ENCODE measurements at places on chromosomes 5 and 9. TPM values are rescaled to one million over a fixed set of nuclear protein-coding genes. Genes with fewer than 3 reads are reported as not detected.

Gene GABRA6
- total RNA-seq = not detected

Gene LHX2
- not detected for total RNA-seq

Gene SLC6A7
- not detected for total RNA-seq

Gene FGF10
- not detected for total RNA-seq

Gene FAM221B
- total RNA-seq = 0.07 TPM

Gene MEF2C
- 9.6 TPM for total RNA-seq

Gene S100Z
- 0.32 TPM for total RNA-seq

Gene DEPDC1B
- 14.7 TPM for total RNA-seq

Gene C9
- total RNA-seq = not detected

GRCh38 chr5:36373527-36374086 lies 71.9 kb upstream of the RANBP3L start:
- DNase-seq = no peak

- DNase-seq = peak; percentile 84
Measured at GRCh38 chr9:37464426-37465248, 613 bp downstream of the ZBTB5 start.

GRCh38 chr9:1073497-1073896 lies 23.3 kb downstream of the DMRT2 start:
- no peak for DNase-seq

GRCh38 chr5:126746290-126746689 lies 30.6 kb upstream of the LMNB1 start:
- DNase-seq = no peak

DNA sequence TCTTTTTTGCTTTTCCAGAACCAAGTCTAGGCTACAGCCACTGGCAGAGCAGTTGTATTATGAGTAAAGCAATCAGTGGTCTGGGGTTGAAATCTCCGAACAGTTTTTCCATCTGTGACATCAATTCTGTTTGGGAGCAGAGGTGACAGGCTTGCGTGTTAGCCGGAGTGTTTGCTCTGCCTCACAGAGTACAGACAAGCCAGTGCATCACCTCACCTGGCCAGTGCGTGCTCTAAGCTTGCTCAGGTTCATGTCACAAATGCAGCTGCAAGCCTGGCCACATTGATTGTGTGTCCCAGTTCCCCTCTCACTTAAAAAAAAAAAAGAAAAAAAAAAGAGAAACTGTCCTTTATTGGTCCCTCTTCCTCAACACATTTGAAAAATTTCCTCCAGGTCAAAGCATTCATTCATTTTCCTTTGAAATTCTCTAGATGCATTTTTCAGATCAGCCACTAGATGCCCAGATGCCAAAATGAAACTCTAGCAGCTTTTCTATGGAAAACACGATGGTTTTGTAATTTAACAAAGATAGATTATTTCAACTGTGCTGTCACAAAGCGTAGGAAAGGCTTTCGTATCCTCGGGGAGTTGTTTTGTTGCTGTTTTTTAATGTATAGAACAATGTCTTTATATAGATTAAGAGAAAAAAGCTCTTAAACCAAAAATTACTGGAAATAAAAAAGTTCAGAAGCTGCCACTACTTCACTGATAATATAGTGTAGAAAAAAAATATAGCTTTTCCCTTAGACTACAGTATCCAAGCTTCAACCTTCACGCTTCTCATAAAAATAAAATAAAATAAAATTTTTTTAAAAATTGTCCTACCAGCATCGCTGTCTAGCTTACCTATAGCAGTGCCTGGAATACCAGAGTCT lies 585.5 kb downstream of the TLE1 start:
- no peak for DNase-seq

- no peak for DNase-seq
Measured at GRCh38 chr5:82421119-82421518, 143.0 kb upstream of the RPS23 start.

DNA sequence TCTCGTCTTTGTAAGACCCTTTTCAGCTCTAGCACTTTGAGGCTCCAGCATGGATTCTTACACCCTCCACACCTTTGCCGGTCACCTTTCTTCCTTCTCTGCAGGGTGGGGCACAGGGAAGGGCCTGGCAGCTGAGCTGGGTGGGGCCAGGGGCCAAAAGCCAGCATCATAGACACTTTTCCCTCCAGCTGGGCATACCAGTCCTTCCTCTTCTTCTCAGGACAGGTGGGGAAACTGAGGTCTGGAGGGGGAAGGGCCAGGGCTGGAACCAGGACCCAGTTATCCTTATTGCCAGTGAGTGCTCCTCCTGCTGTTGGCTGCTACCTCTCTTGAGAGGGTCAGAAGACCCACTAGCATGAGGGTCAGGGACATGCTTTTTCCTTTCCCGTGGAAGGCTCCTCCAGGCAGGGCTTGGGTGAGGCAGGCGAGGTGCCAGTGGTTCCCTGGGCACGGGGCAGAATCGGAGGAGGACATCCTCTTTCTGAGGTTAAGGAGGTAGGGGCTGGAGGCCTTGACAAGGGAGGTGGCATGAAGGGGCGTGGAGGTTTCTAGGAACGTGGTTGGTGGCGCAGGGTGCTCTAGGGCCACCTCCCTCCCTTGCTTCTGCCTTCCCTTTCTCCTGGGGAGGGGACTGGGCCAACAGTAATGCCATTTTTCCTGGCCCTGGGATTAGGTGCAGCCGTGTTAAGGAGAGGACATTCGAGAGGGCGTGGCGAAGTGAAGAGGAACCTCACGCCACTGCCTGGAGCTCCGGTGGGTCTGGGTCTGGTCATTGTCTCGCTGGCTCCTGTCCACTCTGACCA lies at the start of gene NDST1:
NDST1 (plus strand) TSS at position 658 of the 803 bp plus-strand sequence. CDS start 13,124 bp downstream, outside the sequence.
- no peak for DNase-seq

- no peak for DNase-seq
Measured at GRCh38 chr5:141883184-141883891, 5.1 kb upstream of the PCDH1 start.

DNA sequence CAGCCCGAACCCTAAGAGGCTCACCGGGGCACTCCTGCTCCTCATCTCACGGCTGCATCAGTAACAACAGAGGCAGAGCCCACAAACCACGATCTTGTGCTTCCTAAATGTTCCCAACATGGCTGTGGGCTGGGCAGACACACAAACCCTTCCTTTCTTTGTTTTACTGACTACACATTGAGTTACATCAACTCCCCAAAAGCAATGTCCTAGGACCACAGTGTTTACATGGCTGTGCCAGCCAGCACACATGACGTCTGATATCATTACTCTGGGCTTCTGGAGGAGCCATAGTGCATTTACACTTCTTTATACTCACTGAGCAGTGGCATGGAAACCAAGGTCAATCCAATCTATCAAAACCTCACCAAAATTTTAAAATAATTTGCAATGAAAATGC lies 101.4 kb downstream of the LHFPL2 start:
- DNase-seq = no peak

DNA sequence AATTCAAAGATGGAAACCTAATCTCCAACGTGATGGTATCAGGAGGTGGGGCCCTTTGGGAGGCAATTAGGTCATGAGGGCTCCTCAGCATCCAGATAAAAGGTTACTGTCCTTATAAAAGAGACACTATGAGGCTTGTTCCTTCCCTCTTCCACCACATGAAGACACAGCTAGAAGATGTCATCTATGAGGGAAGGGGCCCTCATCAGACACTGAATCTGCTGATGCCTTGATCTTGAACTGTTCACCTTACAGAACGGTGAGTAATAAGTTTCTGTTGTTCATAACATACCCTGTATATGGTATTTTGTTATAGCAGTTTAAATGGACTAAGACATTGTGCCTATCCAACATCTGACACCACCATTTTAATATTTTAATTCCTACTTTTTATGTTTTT lies 19.7 kb upstream of the CCNH start:
- no peak for DNase-seq

DNA sequence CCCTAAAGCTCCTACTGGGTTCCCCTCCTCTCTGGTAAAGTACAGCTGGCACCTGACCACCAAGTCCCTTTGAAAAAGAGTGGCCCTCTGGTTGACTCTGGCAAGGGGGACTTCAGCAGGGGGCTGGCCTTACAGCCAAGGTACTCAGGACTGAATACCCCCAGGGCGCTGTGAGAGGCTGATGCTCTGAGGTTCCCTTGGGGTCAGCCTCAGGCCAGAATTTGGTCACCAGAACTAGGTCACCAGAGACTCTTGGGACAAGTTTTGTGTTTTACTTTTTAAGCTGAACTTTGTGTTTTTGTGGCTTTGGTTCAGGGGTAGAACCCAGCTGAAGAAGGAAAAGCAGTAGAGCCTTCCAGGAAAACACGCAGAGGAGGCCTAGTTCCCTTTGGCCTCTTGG lies 23.3 kb upstream of the SMU1 start:
- no peak for DNase-seq

DNA sequence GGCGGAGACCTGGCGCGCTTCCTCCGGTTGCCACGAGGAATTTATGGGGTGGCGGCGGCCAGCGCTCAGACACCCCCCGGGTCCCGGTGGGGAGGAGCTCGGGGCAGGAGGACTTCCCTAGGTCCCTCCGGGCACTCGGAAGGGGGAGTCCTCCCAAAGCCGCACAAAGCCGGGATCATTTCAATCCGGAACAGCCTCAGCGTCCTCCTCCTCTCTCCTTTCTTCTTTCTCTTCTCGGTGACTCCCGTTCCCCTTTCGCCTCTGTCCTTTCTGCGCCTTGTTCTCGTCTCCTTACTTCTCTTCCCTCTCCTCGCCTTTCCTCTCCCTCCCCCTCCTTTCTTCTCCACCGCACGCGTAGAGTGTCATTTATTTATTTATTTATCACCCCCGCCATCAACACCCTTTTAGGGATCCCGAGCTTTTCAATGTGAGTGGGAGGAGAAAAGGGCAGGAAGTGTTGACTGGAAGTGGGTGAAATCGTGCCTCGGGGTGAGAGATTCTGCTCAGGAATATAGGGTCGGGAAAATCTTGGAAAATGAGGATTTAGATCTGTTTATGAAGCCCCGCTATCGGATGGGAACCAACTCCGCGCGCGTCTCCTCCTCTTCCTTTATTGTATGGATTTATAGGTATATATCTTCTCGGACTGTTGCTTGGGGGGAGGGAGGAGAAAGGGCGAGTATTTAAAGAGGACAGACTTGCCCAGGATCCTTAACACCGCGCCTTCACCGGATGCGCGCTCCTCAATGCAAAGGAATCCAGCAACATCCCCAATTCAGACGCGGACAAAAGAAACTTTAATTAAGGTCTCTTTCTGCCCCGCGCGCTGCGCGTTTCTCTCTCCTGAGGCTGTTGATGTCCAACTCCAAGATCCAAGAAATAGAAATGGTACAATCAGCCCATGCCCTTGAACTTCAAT lies 2.0 kb upstream of the ZNF462 start:
- DNase-seq = peak; percentile 63

DNA sequence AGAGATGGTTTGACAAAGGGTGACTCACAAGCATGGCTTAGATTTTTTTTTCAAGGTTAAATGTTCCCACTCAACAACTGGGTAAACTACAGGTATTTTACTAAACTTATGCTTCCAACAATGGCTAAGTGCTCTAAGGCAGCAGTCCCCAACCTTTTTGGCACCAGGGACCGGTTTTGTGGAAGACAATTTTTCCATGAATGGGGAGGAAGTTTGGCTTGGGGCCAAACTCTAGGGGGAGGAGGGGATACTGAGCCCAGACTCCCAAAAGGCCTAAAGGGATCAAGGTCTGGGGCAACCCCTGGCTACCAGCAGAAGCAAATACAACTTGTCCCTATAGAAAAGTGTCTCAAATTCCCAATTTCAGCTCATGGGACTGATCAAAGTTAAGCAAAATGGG lies 32.0 kb upstream of the HSD17B3 start:
- DNase-seq = no peak

- no peak for DNase-seq
Measured at GRCh38 chr9:94097788-94098414, 13.6 kb downstream of the PTPDC1 start.

GRCh38 chr5:124463851-124464250 lies 282.6 kb downstream of the ZNF608 start:
- DNase-seq = no peak

DNA sequence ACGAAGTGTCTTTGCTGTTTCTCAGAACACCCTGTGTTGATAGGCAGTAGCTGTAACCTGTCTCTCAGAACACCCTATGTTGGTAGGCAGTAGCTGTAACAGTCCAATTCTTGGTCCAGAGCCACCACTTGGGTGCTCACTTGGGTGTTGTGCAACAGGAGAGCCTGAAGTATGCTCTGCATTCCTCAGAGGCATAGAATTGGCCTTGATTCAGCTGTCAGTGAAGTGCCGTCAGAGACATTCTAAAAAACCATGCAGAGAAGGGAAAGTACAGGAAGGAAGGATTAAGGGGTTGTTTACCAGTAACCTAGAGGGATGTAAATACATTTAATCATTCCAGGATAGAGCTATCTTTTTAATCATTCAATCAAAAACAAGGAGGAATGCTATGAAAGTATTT lies 231.2 kb downstream of the ARRDC3 start:
- no peak for DNase-seq

DNA sequence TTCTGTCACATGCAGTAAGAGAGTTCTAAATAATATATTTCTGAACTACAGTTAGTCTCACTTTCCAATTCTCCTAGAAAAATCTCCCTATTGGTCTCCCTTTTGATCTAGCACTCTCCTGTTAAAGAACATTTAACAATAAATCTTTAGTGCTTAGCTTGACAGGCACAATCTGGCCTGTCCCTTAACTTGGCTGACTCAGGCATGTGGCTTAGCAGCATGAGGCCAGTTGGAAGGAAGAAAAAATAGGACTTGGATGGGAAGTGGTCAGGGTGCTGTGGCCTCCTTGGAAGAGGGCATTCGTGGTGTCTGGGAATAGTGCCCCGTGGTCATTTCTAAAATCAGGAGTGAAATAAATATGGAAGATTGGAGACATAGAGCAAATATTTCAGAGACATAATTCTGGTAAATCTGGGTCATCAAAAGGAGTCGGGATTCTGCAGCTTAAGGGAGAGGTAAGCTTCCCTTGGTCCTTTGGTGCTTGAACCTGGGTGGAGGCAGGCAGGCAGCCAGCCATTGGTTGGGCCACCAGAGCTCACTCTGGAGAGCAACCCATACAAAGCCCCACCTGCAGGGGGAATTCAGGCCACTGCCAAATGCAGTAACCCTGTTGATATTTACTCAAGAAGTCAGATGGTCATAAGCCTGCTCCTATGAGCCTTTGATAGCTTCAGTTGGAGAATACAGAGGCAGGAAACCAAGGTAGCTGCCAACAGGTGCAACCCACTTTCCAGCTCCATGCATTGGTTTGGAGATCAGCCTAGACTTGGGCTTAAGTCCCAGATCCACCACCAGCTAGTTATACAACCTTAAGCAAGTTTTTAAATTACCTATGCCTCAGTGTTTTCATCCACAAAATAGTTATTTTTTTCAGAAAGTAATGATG lies 28.8 kb upstream of the TLE4 start:
- DNase-seq = no peak

DNA sequence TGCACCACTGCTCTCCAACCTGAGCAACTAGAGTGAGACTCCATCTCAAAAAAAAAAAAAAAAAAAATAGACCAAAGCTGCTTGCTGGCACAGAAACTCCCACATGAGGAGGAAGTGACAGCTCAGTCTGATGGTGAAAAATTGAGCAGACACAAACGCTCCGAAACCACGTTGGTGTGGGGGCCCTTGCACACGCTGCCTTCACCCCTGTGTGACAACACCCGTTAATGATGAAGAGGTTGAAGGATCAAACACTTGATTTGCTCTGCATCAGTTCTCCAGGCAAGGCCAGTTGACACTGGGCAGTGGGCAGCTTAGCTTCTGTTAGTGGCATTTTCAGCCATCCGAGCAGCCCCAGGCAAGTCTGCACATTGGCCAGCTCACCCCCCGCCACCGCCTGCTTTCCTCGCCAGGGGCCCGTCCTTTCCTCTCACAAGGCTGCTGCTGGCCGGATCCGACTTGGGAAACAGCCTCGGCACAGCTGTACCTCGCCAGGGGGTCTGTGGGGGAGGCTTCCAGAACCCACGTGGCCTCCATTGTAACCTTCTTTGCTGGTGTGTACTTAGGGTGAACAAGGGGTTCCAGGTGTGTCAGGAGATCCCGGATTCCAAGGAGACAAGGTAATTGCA lies 79.8 kb downstream of the COL27A1 start:
- no peak for DNase-seq
